ENCODE measurements at places on chromosomes 3 and 15.

DNA sequence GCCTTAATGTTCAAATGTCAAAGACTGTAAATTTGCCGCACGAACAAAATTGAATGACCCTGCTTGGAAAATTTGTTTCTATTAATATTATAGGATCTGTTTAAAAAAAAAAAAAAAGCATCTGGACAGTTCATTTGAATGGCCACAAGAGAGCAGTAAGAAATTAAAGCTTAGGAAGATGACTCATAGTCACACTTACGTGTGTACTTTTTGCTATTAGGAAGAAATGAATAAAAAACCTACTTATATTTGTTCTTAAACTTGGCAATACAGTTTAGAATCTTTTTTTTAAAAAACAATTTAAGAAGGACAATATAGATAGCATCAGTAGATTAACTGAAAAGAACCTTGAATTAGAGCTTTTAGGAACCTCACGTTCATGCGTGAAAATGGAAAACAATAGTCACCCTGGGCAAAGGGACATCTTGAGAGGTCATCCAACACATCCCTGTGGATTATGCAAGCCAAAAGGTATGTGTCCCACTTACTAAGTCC, 621.8 kb downstream of the MECOM start:
- DNase-seq = peak; percentile 28

DNA sequence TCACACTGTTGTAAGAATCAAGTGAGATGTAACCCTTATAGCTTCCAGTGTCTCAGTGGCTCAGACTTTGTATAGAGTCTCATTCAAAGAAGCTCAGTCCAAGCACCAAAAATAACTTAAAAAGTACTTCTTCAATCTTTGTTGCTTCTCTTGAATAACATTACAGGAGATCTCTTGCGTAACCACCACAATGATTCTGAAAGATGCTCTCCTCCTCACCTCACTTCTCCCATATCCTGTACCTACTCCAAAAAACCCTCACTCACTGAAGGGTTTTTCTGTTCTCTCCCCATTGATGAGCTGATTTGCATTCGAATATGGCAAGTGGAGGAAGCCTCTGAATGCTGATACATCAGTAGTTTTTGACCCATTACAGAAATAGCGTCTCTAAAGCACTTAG, 39.4 kb upstream of the MRPS22 start:
- DNase-seq = no peak

- DNase-seq = no peak
These were observed 167.4 kb upstream of the CTDSPL start for GRCh38 chr3:37694284-37694675.

DNA sequence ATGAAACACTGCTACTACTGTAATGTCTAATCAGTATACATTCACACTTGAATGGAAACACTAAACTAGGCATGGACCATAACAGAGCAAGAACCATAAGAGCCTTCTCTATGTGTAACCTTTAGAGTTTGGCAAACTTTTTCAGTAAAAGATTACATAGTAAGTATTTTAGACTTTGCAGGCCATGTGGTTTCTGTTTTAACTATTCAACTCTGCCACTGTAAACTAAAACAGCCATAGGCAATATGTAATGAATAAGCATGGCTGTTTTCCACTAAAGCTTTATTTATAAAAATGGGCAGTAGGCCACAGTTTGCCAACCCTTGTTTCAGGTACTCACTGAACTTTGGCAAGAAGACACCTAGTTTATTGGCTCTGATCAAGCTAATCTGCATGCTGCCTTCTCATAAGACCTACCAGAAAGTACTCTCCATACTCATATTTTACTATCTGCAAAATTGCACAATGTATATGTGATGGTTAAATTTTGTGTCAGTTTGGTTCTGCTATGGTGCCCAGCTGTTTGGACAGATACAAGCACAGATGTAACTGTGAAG, 46.0 kb downstream of the UACA start:
- no peak for DNase-seq

DNA sequence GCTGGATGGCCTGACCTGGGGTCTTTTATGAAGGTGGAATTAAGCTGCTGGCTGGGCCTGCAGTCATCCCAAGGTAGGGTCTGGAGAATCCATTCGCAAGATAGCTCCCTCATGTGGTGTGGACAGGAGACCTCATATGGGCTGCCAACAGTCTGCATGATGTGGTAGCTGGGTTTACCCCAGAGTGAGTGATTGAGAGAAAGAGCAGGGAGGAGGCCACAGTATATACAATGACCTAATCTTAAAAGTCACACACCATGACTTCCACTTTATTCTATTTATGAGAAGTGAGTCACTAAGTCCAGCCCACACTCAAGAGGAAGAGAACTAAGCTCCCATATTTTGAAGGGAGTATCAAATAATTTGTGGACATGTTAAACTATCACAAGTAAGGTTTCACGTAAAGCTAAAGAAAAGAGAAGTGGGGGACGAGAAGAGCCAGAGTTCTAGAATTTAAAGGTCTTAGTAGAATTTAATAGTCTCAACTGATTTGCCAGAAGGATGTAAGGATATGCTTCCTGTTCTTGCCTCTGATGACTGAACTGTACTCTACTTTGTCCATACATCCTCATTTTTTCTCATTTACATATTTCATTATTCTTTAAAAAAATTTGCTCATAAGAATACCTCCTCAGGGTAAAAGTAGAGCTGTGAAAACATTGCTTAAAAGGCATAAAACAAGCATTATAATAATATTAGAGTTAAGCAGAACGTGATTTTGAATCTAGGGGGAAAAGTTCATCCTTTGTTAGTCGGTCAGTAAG, 184.4 kb downstream of the PEX5L start:
- DNase-seq = no peak

- DNase-seq = no peak
These were observed 315.0 kb upstream of the STAC start for GRCh38 chr3:36065321-36065720.

DNA sequence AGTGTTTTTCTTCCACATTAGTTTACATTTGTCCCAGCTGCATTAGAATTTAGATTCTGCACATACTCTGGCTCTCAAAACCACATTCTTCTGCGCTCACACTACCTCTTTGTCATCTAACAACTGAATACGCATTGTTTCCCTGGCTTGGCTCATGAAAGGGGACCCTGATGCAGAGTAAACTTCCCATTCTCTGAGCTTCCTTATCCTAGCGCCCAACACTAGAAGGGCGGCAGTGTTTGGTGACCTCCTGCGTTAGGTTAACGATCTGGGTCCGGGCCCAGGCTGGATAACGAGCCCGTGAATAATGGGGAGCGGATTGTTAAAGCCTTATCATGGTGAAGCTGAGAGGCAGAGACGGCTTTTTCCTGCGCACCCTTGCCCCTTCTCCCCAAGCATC, 63.9 kb downstream of the ETV5 start:
- DNase-seq = no peak

- DNase-seq = peak; percentile 64
These were observed 47.5 kb upstream of the EIF3J start for GRCh38 chr15:44489464-44489863.

DNA sequence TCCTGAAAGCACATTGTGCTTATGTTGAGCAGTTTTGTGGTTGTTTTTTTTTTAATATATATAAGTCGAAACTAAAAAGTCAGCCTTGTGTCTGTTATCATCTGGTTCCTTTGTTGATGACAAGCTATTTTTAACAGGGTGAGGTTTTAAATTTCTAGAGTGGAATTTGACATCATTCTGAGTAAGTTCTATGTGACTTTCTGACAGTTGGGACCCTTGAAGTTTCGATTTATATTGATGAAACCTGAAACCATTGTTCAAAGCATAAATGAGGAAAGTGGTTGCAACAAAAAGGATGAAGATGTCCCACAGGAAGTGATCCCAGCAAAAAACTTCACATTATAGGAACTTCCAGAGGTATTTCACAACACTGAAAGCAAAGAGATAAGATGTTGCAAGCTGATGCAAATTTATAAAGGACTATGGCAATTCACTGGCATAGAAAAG, 94.0 kb downstream of the CYP19A1 start:
- DNase-seq = no peak

GRCh38 chr3:15475161-15475560, 46.3 kb downstream of the COLQ start:
- DNase-seq = no peak

DNA sequence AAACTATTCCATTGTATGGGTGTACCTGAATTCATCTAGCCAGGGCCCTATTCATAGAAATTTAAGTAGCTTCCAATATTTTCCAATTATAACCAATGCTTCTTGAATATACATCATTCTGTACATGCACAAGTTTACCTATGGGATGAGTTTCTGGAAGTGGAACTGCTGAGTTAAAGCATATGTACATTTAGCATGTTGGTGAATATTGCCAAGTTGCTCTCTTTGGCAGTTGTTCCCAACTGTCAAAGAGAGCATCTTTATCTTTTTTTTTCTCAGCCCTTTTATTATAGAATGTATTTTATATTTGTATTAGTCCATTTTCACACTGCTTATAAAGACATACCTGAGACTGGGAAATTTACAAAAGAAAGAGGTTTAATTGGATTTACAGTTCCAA, 8.3 kb upstream of the CCK start:
- DNase-seq = no peak

DNA sequence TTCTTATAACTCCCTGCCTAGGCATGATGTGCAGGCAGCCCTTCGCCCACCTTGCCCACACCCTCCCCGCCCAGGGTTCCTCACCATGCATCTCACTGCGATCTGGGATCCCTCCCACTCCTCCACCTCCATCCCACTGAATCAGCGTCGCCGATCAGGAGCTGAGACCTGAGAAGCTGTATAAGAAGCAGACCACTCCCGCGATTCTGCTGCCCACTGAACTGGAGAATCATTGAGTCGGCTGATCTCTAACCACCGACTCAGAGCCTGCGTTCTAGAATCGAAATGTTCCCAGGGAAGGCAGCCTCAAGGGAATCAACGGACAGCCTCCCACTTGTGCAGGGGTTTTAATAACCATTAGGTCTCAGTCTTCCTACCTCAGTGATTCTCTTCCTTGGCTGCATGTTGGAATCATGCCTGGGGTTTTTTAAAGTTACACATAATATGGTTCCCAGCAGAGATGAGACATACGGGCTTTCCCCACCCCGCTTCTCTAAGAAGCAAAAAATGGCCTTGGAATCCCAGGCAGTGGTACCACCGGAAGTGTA, 60.2 kb downstream of the TMEM44 start:
- DNase-seq = no peak

DNA sequence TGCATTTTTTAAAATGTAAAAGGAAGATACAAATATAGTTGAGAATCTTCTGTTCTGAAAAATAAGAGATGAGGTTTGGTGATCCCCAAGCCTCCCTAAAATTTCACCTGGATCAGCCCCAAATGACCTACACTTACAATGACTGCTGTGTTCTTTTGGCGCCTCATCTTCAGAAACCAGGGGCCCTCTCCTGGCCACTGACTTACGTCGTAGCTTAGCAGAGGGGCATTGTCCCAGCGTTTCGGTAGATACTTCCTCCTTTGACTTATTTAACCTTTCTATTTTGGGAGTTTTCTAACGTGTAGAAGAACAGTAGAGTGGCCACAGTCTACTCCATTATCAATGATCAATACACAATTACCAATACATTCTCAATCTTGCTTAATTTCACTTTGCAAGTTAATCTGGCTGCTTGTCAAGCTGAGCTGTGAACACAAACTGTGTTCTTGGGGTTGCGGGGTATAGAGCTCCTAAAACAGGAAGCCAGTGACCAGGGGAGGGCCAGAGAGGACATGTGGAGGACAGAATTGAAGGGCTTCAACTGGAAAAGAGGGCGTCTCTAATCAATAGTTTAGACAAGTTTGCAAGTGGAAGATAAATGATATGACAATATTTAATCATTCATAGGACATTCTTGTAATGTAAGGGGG, 419.5 kb downstream of the LPP start:
- DNase-seq = no peak

GRCh38 chr3:129038121-129038855, 22.3 kb upstream of the GP9 start:
- no peak for DNase-seq

DNA sequence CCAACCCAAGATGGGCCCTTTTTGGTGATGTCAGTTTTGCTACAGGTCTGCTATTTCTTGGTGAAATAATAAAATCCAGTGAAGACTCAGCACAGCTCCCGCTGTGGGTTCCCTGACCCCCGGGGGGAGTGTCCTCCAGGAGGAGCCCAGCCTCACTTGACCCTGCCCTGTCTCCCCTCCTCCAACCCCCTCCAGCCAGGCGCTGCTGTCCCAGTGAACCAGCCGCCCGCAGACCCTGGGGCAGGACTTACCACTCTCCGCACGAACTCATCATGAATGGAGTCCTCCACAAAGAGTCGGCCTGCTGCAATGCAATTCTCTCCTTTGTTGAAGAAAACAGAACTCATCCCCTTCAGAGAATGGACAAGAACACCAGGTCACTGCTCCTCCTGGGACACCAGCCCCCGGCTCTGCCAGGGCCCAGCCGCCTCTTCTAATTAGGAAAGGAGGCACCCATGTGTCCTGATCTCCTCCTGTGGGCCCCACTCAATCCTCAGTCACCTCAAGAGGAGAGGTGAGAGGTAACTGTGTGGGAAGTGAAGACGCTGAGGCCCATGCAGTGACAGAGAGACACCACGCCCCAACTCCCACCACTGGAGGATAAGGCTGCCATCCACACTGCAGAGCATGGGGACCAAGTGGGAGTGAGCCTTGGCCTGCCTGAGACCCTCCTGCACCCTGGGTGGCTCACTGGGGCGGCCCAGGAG, 28.8 kb upstream of the SLC41A3 start:
- no peak for DNase-seq

GRCh38 chr3:116963802-116964201, 254.2 kb downstream of the TUSC7 start:
- DNase-seq = no peak

- no peak for DNase-seq
These were observed 131.8 kb downstream of the ADAMTS9 start for GRCh38 chr3:64556046-64556445.

- DNase-seq = no peak
These were observed 30.0 kb downstream of the PAQR5 start for GRCh38 chr15:69328739-69329138.

DNA sequence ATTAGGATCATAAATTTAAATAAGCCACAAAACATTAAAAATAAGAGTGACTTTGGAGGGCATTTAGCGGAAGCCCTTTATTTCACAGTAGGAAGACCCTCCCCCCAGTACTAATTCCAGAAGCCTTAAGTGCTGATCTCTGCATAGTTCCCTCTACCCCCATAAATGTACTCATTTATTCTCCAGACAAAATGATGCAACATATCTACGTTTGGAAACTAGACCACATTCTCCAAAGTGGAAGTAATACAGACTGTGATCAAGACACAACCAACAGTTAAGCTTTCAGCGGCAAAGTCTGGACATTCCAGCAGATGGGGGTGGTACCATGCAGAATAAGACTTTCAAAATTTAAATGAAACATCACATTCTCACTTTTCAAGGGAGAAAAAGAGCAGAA, 44.8 kb upstream of the RPS17 start:
- peak; percentile 16 for DNase-seq

GRCh38 chr3:5197022-5197421, 9.5 kb downstream of the EDEM1 start:
- no peak for DNase-seq
